NCI-H187 treated with DMSO at 0.1 percent for 48 hours (cell line): ENCODE measurements at places on chromosomes 13 and 19.

- DNase-seq, result no peak
Measured at GRCh38 chr13:102261809-102262208, 140.0 kb downstream of the FGF14 start.

- no peak for DNase-seq
Measured at GRCh38 chr19:19145684-19146608, 7.7 kb upstream of the TMEM161A start.

DNA sequence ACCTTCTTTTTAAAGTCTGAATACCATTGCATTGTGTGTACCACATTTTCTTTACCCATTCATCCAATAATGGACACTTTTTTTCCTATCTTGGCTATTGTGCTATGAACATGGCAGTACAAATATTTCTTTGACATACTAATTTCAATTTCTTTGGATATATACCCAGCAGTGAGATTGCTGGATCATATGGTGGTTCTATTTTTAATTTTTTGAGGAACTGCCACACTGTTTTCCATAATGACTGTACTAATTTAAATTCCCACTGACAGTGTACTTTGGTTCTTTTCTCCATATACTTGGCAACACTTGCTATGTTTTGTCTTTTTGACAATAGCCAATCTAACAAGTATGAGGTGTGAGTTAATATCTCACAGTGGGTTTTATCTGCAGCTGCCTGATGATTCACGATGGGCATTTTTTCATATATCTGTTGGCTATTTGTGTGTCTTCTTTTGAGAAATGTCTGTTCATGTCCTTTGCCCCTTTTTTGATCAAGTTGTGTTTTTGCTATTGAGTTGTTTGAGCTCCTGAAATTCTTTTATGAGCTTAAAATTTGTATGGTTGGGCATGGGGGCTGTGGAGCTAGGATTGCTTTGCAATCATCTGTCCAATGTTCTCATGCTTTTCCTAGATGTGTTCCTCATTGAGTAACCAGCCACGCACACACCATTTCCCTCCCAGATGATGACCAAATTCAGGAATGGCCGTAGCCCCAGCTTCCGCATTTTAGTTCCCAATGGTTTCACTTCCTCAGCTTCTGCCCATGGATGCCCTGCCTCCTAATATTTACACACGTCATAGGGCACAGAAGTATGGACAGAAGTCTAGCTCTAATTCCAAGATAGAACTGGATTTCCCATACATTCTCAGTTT is 380.0 kb upstream of the SGCG start:
- no peak for DNase-seq

DNA sequence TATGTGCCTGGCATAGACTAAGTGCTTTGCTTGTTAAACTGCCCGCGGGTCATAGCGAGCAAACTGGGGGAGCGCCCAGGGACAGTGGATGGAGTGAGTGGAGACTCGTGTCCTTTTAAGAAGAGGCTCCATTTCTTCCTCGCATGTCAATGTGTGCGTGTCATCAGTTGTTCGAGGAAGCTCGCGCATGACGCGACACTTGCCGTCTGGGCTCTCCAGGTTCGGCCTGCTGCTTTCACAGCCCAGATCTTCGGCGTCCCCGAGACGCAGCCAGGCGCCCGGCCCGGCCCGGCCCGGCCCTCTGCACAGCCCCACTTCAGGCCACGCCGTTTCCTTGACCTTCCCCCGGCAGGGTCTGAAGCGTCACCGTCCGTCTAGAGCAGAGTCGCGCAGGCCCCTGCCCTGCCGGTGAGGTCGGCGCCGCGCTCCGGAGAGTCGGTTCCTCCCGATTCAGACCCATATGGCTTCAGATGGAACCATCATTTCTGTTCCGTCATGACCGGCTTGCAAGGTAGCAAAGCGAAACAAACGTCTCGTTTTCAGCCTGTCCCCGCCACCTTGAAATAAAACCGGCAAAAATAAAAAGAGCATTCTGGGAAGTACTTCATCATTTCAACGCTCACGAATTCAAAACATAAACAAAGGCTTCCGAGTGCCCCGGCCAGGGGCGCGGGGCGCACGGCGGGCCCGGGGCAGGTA is 599 bp upstream of the ARHGEF7 start:
- no peak for DNase-seq

DNA sequence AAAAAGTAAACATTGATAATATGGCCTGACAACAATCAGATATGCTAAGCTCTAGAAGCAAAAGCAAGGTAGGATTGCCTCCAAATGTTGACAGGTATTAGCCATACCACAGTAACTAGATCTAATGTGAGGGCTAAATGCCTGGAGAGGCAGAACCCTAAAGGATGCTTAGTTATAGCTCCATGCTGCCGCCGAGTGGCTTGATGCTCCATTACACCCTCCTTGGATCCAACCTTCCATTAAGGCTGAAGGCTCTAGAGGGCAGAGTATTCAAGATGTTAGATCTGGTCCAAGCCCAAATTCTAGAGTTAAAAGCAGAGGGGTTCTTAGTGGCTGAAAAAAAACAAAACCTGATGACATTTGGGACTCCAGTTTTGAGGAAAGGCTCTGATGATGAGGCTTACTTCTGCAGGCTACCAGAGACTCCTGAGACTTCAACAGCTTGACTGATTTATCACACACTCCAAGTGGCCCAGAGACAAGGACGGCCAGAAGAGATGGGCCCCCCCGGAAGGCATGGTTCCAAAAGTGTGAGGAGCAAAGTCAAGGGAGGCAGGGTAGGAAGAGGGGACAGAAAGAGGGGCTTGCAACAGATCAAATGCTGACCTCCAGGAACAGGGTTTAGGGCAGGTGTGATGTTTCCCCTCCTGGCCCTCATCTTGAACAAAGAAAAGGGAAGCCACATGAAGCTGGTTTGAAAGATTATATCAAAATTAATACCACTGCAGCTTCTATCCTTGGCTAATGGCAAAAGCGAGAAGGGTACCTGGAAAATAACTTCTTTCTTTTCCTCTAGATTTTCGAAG is 21.9 kb upstream of the CPB2 start:
- DNase-seq, result no peak

GRCh38 chr13:94419925-94420305 is 59.6 kb downstream of the DCT start:
- no peak for DNase-seq

- no peak for DNase-seq
Measured at GRCh38 chr19:31313291-31314030, 35.8 kb downstream of the TSHZ3 start.

- DNase-seq, result no peak
Measured at GRCh38 chr19:6069268-6069791, 41.0 kb downstream of the RFX2 start.

- DNase-seq, result peak; percentile 53
Measured at GRCh38 chr13:58619396-58620113, 988.0 kb downstream of the PCDH17 start.
